Activated T-helper 17 cell treated with anti-CD3 and anti-CD28 coated beads, Interleukin-2, amount 50 U/mL, for 72 hours (primary cell): ENCODE measurements at places on chromosomes 4 and X. TPM values are rescaled to one million over a fixed set of nuclear protein-coding genes. Genes with fewer than 3 reads are reported as not detected.

USP17L28 gene
- not detected for total RNA-seq

- ATAC-seq = peak; percentile 45
Measured at GRCh38 chr4:152063621-152064240, 302.9 kb upstream of the GATB start.

PLAC1 gene
- total RNA-seq = not detected

DNA sequence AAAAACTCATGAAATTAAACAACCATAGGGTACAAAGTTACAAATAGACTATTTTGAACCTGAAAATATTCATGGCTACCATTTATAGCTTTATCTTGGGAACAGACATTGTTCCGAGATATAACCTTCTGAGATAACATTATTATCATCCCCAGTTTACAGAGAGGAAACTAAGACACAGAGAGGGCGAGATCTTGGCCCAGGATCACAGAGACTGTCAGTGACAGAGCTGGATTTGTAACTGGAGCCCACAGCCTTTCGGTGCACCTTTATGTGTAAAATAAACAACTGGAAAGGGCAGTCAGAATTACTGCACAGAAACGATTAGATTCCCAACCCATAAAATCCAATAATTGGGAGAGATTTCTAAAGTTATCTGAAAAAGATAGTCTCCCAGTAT is 28.4 kb downstream of the KLF3 start:
- ATAC-seq = no peak

DNA sequence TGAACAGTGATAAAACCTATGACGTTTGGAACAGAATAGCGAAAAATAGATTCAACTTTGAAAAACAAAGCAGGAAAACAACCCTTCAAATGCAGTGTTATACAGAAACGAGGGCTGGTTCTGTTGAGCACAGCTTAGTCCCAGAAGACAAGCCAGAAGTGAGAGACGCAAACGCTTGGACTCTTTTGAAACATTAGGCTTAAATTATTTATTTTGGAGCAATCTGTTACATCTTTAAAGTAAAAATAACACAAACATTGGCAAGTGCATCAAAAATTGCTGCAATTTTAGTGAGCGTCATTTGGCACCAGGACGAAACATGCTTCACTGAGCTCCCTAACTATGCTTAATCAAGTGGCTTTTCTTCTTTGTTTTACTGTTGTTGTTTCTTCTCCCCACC is 63.5 kb downstream of the ENPP6 start:
- no peak for ATAC-seq

GRCh38 chr4:108804648-108805273 is 41.9 kb upstream of the ETNPPL start:
- no peak for ATAC-seq

NHSL2 gene
- 0.71 TPM for total RNA-seq

DNA sequence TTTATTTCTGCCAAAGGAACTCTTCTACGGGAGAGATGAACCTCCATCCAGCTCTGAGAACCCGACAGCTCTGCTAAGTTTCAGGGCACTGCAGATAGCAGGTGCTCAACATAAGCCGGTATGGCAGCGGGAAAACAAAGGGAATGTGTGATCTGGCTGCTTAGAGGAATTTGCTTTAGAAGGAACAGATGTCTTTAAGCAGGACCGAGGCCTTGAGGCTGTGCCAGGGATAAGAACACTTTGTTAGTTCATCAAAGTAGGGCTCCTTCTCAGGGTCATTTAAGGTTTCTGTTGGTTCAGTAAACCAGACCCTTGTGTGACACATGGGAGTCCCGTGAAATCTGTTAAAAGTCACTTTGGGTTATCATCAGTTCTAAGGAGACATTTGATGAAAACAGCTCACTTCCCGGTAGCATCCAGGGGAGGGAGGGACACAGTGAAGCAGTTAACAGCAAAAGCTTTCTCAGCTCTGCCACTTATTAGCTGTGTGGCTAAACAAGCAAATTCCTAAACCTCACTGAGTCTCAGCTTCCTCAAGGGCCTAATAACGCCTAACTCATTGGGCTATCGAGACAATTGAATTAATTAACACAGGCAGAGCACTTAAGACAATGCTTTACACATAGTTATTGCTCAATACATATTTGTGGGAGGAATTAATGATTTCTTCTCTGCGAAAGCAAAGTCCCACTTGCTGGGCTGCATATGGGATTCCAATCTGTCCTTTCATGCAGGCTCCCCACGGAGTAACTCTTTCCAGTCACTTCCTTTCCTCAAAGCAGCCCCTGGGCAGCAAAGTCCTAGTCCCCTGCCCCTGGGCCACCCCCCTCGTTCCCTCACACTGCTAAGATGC is 2.9 kb upstream of the FTSJ1 start:
- no peak for ATAC-seq

DNA sequence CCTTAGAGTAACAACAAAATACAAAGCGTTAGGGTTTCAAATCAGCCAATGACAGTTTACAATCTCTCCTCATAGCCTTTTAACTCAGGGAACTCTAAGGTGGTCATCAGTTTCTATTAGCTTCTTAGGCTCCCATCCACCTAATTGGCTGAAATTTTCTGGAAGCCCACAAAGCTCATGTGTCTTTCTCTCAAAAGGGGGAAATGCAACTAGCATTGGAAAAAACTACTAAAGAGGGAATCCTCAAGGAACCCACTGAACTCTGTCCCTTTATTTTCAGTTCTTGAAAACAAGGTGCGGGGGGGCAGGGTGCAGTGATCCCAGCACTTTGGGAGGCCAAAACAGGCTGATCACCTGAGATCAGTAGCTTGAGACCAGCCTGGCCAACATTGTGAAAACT is 56.4 kb downstream of the PDGFC start:
- ATAC-seq = no peak

GRCh38 chr4:127993151-127993550 is 27.9 kb downstream of the ABHD18 start:
- no peak for ATAC-seq

CFAP99 gene
- 0.11 TPM for total RNA-seq

OPHN1 gene
- total RNA-seq = 0.22 TPM

GRCh38 chr4:111610681-111611080 is 534.6 kb upstream of the FAM241A start:
- ATAC-seq = no peak

PLRG1 gene
- total RNA-seq = 125 TPM

DNA sequence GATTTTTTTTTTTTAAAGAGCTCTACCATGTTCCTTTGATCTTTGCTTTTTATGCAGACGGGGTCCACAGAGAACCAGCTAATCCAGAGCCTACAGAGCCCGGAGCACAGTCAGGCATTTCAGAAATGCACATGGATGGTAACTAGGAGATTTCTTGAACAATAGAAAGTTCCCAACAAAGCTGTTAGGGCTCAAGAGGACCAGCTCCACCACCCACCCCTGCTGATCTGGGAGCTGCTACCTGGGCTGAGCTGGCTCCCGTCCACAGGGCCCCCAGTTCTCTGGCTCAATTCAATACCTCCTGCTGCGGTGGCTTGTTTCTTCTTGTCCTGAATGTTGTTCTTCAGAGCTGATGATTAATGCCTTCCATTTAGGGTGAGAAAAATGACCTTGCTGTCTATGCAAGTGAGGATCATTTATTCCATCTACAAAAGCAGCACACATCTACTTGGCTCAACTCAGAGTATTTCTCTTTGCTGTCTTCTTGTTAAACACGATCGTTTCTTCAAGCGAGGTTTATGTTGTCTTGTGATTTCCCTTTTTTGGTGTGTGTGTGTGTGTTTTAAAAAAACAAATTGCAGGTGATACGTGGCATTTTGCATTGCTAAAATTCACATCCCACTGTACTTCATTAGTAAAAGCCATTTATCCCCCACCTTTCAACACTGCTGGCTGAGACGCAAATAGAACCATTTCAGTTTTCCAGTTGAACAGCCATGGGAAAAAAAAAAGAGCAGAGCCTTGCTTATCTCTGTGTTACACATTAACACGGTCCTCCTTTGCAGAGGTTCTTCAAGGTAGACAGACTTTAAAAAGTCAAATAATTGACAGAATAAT is 31.3 kb downstream of the IGFBP7 start:
- no peak for ATAC-seq

GRCh38 chr4:151649479-151649878 is 111.3 kb downstream of the GATB start:
- ATAC-seq = no peak

DNA sequence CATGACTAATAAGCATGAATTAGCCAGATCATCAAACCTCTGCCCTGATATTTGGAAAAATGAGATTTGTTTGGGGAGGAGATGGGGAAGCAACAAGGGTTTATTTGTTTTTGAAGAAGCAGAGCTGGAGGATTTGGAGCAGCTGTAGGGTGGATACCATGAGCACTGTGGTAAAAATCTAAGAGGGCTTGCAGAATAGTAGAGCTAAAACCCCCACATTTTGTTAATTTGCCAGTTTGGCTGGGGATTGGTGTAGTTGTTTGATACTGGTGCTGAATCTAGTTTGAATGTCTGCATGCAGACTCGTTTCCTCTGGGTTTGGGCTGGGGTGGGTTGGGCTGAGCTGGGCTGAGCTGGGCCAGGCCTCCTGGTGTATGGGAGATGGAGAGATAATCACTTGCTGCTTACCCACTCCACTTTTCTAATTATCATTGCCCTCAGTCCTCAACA is 43.7 kb downstream of the SMAD1 start:
- ATAC-seq = no peak

FAM184B gene
- not detected for total RNA-seq

IGFBP7 gene
- not detected for total RNA-seq

PSAPL1 gene
- not detected for total RNA-seq

CSN1S1 gene
- not detected for total RNA-seq

DNA sequence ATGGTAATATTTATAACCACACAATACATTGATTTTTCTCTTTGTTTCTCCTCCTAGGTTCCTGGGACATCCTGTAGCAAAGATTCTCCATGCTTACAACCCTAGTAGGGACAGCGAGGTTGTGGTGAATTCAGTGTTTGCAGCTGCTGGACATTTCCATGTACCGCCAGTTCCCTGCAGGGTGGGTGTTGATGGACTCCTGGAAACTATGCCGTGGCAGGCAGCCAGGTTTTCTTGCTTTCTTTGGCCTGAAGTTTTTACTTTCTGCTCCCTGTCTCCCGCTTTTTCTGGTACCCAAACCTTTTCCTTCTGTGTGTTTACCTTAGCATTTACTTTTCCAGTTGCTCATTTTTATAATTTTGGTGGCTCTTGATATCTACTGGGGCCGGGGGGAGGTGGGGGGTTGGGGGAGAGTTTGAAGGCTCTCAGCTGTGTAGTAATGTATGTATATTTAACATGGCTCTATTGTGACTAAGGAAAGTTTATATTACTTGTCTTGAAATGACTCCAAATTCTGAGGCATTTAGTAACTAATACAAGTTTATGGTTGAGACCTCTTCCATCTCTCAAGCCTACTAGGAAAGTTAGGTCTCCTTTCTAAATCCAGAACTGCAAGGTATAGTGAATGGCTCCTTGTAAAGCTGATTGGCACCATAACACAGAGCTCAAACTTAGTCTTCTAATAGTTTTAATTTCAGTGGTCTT is 89.7 kb downstream of the TMEM131L start:
- peak; percentile 31 for ATAC-seq

DNA sequence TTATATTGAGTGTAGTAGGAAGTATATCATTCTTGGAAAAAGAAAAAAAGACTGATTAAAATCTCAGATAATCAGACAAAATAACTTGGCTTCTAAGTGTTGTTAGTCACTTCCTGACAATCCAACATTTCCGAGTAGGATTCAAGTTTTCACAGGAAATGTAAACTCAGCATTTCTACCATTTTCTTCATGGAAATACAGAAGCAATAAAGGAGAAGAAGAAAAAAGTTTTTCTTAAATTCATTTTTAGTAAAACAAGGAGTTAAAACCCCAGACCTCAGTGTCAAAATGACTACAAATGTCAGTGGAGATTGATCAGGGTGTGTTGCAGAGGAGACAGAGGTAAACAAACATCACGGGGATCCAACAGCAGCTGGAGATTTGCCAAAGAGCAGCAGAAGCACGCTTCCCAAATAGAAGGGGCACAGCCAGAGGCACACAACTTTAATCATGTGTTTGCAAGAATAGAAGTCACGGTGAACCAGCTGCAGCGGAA is 129.3 kb upstream of the FAM9B start:
- no peak for ATAC-seq

DNA sequence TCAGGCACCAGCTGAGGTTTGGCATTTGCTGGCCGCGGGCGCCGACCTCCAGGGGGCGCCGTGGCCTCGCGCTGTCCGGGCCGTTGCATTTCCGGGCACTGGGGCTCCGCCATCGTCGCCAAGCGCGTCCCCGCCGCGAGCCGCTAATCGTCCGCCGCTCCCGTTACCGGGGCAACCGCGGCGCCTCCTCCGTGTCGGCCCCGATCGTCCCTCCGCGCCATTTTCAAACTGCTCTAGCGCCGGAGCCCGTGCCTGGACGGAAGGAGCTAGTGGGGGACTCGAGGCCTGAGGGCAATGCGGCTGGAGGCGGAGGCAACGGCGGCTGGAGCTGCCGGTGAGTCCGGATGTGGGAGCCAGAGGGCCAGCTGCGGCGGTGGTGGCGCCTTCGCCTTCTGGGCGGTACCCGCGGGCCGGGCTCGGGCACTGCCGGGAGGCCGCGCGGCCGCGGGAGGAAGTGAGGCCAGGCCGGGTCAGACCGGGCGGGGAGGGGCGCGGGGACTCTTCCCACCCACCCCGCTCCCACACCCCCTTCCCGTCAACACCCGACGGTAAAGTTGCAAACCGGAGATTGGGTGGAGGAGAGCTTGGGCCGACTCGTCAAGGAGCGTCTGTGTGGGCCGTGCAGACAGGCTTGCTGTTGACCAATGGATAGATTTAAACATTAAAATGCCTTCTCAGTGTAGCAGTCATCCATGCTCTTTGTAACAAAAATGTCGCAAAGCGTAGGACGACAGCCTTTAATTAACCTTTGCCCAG is at the start of gene CEP135:
Gene CEP135, plus strand, starts transcription at position 220 of the 756 bp plus-strand sequence. CDS start 3,186 bp downstream, outside the sequence.
- ATAC-seq = peak; percentile 82

BLTP1 gene
- 43.2 TPM for total RNA-seq

- no peak for ATAC-seq
Measured at GRCh38 chr4:76673362-76673761, 224.6 kb downstream of the SOWAHB start.

DNA sequence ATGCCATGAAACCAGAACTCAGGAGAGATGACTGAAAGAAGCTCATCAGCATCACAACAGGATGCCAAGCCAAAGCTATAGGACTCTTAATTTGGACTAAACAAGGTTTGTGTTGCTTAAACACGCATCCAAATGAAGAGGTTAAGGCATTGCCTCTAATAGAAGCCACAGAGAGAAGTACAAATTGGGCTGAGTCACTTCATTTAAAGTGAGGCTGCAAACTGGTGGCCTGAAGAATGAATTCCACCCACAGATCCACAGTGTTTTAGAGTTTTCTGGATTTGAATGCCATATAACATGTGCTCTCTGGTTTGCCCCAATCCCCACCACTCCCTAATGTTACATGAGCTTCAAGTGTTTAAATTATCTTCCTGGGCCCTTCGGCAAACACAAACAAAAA is 103.5 kb downstream of the FIP1L1 start:
- no peak for ATAC-seq

ETDB gene
- total RNA-seq = not detected

PCYT1B gene
- 0.19 TPM for total RNA-seq

GRCh38 chr4:170671171-170671570 is 581.4 kb upstream of the AADAT start:
- ATAC-seq = no peak

SMIM43 gene
- total RNA-seq = not detected

DNA sequence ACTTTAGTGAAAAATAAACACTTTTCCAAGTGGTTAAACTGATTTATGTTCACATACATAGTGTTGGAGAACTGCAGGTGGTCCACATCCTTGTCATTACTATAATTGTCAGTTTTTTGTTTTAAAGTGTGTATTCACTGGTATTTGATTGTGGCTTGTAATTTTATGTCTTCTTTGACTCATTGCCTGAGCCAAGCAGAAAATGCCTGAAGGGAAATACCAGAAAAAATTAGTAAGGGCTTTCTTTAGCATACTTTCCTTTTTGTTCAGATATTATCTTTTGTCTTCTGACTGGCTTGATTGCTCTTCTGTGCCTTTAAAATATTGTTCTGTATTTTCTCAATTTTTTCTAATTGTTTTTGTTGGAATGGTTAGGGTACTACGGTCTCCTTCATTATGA is 981.3 kb downstream of the C4orf33 start:
- no peak for ATAC-seq
